Activated CD4-positive, alpha-beta T cell treated with anti-CD3 and anti-CD28 coated beads for 4 hours (primary cell): ENCODE measurements at places on chromosomes 16 and 17.

GRCh38 chr17:79888811-79889634 is 49.8 kb upstream of the CBX4 start:
- DNase-seq, result no peak

GRCh38 chr17:12830777-12831247 is 41.5 kb downstream of the ARHGAP44 start:
- no peak for DNase-seq

DNA sequence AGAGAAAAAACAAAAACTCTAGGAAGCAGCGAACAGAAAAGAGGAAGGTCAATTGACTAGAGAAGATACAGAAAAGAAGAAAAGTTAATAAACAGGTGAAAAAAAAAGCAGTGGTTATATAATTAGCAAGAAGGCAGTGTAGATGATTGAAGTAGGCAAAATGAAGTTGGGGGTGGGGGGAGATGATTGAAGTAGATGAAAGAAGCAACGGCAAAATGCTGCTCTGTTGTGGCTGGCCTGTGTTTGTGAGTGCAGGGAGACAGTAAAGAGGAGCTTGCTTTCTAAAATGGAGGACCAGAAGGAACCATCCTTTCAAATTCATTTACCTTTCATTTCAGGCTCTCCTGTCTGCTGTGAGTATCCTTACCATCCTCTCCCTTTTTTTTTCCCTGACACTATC is 3.6 kb downstream of the EVI2B start:
- peak; percentile 50 for DNase-seq

- DNase-seq, result no peak
Observed at GRCh38 chr17:15348021-15348420, 6.6 kb upstream of the TEKT3 start.

GRCh38 chr16:795580-796229 is 4.8 kb downstream of the GNG13 start:
- DNase-seq, result no peak

- no peak for DNase-seq
Observed at GRCh38 chr17:78390241-78391050, 12.0 kb downstream of the PGS1 start.

DNA sequence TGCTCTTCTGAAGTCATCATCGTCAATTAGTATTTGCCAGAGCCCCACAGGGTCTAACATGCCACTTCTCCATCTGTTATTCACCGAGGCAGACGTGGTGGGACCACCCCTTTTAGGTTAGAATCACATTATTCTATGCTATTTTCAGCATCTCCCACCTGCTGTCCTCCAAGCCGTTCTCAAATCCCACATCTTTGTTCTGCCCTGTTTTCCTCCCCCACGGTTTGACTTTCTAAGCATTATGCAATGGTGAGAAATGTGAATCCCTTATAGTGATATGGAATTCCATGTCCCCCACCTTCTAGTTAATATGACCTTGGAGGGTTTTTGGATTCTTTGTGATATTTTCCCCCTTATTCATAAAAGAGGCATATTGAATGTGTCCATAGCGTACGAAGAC is 634.1 kb upstream of the RBFOX1 start:
- no peak for DNase-seq

DNA sequence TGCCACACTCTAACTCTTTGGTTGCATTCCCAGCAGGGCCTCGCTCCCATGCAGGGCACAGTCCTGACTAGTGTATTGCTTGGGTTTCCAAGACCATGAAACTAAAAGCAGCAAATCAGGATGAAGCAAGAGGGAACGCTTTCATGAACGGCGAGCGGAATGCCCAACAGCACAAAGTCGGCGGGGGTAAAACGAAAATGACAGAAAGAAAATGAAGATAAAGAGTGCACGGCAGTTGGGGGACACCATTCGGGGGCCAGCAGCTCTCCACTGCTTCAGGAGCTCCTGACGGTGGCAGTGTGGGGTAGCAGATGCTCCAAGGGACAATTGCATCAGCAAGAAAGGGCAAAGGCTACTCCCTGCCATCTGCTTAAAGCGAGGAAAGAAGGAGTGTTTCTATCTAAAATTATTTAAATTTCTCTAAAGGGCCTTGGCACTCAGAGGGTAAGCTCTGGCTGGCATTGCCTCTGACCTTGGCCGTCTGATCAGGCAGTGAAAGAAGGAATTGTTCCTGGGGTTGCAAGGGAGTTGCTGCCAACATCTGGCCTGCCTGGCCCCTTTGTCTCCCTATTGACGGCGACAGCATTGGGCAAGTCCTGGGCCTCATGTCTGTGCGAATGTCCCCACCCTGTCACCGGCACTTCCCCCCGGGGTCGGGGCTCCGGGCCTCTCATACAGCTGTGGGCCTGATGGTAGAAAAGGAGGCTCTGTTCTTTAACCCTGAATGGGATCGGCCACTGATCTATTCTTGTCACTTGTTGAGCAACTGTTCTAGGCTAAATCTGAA is 138.2 kb downstream of the CMIP start:
- DNase-seq, result no peak

DNA sequence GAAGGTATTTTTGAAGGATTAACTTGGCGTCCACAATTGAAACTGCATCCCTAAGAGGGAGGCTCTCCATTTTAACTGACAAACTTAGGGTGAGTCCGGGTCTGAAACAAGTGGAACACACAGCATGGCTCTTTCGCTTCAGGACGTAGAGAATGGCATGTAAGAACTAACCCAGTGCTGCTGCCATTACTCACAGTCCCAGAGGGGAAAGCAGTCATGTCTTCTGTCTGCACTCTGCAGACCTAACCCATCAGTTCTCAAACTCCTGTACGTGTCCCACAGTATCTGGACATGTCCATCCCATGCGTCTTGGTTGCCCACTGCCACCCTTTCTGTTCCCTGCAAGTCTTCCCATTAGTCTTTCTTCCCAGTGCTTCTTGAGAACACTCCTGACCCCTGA is 563 bp downstream of the ST6GALNAC1 start:
- DNase-seq, result no peak

GRCh38 chr17:31696184-31696602 is 162.9 kb downstream of the COPRS start:
- no peak for DNase-seq

DNA sequence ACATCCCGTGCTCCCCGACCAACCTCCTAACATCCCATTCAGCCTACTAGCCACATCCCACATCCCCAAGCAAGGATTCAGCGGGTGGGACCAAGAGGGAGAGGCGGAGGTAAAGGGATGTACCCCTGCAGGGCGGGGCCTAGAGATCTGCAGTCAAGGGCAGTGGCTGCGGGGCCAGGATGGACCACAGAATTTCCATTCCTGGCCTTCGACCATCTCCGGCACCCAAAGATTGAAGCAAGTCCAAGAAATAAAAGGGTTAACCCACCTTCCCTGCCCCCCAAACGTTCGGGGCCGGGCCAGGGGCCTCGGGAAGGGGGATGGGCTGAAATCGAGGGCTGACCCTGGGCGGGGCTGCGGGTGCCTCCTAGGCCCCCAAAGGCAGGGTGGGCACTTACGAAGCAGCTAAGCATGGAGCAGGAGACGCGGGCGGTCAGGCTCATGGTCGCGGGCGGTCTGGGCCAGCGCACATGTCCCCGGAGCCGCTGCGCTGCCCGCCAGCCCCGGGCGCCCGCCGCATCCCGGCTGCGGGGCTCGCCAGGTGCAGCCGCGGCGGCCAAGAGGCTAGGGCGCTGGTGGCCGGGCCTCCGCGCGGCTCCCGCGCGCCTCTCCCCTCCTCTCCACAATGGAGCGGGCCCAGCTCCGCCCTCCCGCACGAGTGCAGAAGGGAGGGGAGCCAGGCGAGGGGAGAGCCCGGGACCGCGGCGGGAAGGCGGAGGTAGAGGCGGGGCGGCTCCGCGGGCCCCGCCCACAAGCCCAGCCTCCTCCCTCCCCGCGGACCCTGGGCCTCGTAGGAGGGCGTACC is at the start of gene MTMR4:
Gene MTMR4 (minus strand): TSS at position 674 of the 805 bp plus-strand sequence. CDS start 231 bp downstream, at position 443.
- DNase-seq, result peak; percentile 73

GRCh38 chr16:66774981-66775380 is 23.6 kb upstream of the DYNC1LI2 start:
- DNase-seq, result no peak

DNA sequence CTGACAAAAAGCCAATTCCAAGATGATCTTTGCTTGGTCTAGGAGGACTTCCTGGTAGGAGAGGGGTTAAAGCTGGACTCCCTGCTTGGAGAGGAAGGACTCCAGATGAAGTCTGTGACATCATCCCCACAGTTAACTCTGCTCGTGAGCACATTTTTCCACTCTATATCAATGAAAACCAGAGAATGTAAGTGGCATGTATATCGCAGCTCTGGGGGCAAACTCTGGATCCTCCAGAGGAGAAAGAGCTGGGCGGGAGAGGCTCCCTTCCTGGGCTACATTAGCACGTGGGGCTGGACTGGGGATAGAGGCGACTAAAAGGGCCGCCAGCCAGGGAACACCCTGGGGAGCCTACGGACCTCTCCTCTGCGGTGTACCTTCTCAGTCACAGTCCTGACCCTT is 34.1 kb downstream of the HIC1 start:
- no peak for DNase-seq

DNA sequence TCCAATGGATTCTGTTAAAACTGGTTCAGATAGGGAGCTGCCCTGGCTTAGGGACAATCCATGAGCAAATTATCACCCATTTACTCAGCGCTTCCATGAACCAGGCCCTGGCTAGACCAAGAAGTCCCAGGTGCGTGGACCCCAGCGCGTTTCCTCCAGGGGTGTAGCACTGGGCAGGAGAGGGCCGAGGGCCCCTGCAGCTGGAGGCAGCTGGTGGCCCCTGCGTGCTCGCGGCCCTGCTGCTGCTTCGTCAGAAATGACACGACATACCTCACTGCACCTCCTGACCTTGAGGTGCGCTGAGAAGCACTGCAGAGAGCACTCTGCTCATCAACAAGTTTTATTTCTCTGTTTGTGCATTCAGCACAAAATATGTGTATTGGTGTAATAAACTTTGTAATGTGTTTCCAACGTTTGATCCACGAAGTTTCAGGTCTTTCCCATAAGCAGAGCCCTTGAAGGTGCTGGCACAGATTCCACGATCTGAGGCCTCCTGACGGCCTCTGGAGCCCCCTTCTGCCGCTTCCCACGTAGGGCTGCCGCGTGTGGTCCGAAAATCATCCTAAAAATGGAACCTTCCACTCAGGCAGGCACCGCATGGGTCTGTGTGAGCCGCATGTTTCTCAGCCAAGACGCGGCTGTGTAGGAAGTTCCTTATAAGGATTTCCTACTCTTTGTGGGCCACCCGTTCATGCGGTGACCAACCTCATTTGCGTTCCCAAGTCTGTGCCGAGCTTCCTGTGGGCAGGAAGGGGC is 50.8 kb upstream of the ZCCHC14 start:
- DNase-seq, result no peak

GRCh38 chr17:51079049-51079448 is 41.6 kb downstream of the SPAG9 start:
- DNase-seq, result no peak

DNA sequence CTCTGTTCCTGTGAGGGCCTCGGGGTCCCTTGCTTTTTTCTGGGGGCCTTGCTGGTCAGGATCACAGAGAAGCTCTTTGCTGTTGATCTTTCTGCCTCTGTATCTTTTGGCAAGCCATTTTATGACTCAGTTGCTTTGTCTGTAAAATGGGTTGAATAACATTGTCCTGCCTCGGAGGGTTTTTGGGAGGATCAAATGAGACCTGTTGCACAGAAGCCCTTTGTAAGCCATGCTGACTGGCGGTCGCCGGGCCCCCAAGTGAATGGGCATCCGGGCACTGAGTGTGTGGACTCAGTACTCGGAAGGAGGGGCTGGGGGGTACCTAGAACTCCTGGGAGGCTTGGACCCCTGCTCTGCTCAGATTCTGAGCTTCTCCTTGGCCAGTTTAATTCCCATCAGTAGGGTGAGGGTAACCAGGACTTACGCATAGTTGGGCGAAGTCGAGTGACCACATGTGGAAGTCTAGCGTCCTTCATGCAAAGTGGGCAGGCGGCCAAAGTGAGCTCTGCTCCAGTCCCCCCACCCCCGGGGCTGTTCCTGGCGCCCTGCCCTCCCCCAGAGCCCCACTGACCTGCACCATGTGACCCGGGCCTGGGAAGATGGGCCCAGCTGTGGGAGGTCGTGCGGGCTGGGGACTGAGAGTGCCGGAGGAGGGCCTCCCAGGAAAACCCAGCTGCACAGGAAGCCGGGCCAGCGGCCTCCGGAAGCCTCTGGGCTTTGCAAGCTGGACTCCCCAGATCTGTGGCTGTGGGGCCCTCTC is 284.0 kb downstream of the SEC14L1 start:
- no peak for DNase-seq

GRCh38 chr16:71754652-71755051 is 30.2 kb upstream of the PHLPP2 start:
- no peak for DNase-seq

GRCh38 chr17:77959126-77959925 is 823 bp downstream of the TNRC6C start:
- peak; percentile 30 for DNase-seq

DNA sequence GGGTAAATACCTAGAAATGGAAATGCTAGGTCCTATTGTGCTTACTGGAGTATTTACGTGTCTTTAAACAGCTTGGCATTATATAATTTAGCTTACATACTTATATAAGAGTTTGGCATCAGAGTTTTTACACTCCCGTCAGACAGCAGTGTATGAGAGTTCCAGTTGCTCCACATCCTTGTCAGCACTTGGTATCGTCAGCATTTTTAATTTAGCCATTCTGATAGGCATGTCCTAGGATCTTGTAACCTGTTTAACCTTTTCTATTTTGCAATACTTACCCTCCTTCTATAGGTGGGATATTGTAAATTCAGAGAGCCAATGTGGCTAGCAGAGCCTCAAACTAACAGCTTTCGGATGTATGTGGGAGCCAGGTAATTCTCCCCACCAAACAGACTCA is 228.3 kb upstream of the EEF2KMT start:
- DNase-seq, result no peak

DNA sequence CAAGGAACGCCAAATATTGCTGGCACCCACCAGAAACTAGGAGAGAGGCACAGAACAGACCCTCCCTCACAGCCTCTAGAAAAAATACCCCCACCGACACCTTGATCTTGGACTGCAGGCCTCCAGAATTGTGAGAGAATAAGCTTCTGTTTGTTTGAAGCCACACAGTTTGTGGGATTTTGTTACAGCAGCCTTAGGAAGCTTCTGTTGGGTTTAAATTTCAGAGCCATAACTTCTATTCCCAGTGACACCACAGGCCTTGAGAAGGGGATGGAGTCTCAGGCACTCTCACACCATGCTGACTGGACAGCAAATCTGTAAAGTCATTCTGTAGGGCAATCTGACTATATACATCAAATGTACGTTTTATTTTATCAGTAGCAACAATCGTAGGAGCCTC is 38.6 kb downstream of the RNF112 start:
- DNase-seq, result no peak

DNA sequence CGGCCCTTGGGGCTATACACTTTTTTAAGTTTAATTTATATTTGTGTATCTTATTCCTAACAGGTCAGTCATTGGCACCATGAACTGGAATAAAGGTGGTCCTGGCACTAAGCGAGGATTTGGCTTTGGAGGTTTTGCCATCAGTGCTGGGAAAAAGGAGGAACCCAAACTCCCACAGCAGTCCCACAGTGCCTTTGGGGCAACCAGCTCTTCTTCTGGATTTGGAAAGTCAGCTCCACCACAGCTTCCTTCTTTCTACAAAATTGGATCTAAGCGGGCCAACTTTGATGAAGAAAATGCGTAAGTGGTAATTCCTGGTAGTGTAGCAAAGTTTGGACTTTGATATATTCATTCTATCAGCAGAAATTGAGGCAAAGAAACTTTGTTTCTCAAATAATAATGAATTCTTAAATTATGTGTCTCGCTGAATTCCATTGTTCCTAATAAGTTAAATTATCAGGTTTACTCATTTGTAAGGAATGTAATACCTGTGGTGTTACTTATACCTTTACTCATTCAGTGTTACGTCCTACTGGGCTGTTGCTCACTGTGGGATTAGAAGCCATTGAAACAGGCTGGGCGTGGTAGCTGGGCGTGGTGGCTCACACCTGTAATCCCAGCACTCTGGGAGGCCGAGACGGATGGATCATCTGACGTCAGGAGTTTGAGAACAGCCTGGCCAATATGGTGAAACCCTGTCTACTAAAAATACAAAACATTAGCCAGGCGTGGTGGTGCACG is 13.2 kb downstream of the DDX42 start:
- no peak for DNase-seq
